IgD-negative memory B cell (primary cell): ENCODE measurements at places on chromosomes 2 and 18. TPM values are rescaled to one million over a fixed set of nuclear protein-coding genes. Genes with fewer than 3 reads are reported as not detected.

The RUFY4 gene
- 0.25 TPM for polyA plus RNA-seq

The FNDC4 gene
- not detected for polyA plus RNA-seq

The MYOM1 gene
- 2.4 TPM for polyA plus RNA-seq

The CGREF1 gene
- polyA plus RNA-seq, result not detected
